ENCODE measurements at places on chromosomes 16 and 17.

- DNase-seq = no peak
These were observed 27.1 kb downstream of the TMEM235 start for GRCh38 chr17:78258323-78259191.

DNA sequence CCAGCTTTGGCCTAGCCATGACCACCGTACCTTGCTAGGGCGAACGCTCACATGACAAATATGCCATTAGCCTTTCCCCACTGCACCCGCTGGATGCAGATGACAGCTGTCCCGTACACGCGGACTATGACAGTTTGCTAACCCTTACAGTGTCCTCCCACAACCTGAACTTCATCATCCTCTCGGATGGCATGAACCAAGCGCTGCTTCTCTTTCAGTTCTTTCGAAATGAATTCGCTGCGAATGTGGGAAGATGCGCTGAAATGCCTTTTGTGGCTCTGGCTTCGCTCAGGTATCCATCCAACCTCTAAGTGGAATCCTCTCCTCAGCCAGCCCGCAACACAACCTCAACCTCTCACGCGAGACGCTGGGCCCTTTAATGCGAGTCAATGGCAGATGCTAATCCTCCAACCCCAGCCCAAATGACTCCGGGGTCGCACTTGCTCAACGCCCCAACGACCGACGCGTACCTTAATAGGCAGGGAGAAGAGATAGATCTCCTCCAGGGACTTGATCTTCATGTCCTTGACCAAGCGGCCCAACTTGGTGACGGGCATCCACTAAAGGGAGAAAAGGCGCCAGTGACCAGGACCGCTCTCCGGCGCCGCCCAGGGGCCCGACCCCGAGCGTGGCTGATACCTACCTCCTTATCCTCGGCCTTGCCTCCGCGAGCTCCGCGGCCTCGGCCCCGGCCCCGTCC is 670 bp downstream of the RPS2 start:
- DNase-seq = peak; percentile 33

GRCh38 chr17:28796062-28796461 is 46.5 kb downstream of the FAM222B start:
- no peak for DNase-seq

GRCh38 chr16:17552351-17552750 is 81.6 kb upstream of the XYLT1 start:
- DNase-seq = no peak

Measured in AG10803 (cell line).